GM06990 (cell line): ENCODE measurements at places on chromosomes 11 and 22.

GRCh38 chr11:122319691-122320620, 203.9 kb upstream of the BLID start:
- no peak for DNase-seq

DNA sequence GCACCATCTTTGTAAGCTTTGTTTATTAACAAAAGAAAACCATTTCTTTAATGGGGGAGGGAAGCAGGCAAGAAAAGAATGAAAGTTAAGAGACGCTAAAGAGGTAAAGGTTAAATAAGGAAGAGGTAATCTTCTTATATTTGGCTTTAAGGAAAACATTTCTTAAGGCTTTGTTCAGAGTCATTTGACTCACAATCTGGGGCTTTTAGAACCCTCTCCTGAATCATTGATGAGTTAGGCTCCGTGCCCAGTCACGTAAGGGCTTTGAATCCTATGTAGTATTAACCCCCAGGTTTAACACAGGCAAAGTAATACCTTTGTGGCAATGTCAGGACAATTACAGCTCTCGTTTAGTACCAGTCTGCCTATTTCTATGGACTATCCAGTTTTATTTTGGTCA, 26.1 kb downstream of the MADD start:
- no peak for DNase-seq

GRCh38 chr11:112306230-112306629, 45.6 kb upstream of the PLET1 start:
- no peak for DNase-seq

DNA sequence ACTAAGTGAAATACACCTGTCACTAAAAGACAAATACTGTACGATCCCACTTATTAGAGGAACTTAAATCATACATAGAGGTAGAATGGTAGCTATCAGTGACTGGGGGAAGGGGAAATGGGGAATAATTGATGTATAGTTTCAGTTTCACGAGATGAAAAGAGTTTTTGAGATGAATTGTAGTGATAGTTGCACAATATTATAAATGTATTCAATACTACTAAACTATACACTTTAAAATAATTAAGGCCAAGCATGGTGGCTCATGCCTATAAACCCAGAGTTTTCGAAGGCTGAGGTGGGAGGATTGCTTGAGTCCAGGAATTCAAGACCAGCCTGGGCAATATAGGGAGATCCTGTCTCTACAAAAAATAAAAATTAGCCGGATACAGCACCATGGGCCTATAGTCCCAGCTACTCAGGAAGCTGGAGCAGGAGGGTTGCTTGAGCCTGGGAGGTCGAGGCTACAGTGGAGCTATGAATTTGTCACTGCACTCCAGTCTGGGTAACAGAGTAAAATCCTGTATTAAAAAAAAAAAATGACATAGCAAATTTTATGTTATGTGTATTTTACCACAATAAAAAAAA, 40.4 kb downstream of the SERPIND1 start:
- no peak for DNase-seq

GRCh38 chr11:73579641-73580434, 18.1 kb downstream of the FAM168A start:
- DNase-seq: no peak

DNA sequence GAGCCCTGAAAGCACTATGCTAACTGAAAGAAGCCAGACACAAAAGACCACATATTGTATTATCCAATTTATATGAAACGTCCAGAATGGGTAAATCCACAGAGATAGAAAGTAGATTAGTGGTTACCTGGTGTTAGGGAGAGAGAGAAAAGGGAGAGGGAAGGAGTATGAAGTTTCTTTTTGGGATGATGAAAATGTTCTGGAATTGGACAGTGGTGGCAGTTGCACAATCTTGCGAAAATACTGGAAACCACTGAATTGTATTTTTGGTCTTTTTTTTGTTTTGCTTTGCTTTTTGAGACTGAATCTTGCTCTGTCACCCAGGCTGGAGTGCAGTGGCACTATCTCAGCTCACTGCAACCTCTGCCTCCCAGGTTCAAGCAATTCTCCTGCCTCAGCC, 63.5 kb downstream of the MRTFA start:
- DNase-seq: no peak

DNA sequence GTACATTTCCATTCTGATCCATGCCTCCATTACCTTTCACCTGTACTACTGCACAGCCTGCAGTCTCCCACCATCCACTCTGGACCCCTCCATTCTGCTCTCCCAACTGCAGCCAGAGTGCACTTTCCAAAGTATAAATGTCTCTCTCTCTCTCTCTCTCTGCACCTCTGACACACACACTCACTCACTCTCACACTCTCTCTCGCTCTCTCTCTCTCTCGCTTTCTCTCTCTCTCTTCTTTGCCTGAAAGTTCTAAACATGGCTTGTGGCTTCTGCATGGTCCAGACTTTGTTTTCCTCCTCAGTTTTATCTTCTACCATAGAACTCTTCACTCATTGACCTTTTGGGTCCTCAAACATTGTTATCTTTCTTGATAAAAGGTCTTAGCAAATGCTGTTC, 76.6 kb downstream of the WNT11 start:
- no peak for DNase-seq
